Stomach (tissue), 19 donors: ENCODE measurements at places on chromosomes 6 and 20. TPM values are rescaled to one million over a fixed set of nuclear protein-coding genes. Genes with fewer than 3 reads are reported as not detected.

- no peak for DNase-seq
Observed at GRCh38 chr20:31915491-31916280, 36.2 kb downstream of the PDRG1 start.

DNA sequence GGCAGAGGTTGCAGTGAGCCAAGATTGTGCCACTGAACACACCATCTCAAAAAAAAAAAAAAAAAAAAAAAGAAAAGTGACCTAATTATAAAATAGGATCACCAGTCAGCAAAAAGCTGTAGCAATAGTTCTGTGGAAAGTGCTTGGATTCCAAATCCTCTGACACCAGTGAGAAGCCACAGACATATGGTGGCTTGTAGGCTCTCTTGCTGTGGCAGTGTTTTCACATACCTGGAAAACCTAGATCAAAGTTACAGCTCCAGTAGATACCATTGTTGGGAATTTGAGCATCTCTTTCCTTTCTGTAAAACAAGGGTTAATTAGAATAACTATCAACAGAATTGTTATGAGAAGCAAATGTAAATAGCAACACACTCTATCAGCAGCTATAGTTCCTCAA, 4.1 kb downstream of the CCDC170 start:
- DNase-seq: no peak

DNA sequence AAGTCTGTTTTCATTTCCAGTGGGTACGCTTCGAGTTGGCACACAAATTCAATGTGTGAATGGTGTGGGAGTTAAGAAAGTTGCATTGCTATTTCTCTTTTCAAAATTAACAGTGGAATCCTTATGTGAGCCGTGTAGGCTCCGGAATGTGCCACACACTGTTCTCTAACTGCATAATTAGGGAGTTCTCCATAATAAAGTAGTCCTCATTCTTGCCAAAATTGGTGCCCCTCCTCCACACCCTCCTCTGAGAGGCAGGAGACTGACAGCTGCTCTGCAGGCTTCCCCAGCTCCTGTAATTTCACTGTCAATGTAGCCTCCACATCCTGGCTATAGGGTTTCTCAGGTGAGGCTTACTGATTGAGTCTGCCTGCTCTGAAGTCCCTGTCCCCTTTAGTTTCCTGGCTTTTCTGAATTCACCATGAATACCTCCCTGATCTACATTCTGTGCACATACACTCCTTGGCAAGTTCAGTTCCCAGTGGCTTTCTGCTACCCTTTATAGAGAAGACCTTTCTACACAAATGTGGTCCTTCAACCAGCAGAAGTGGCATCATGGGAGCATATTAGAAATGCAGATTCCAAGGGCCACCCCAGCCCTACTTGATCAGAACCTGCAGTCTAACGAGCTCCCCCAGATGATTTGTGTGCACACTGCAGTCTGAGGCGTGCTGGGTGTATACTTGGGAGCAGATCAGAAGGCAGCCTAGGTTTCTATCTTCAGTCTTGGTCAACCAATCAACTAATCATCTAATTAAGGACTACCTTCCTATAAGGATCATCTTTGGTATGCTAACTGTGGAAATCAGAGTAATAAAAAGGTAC, 19.9 kb upstream of the CCN6 start:
- no peak for DNase-seq

- DNase-seq: peak; percentile 55
Observed at GRCh38 chr6:125748406-125749172, 843 bp upstream of the HEY2 start.

- peak; percentile 74 for DNase-seq
Observed at GRCh38 chr6:14930366-14930989, 315.4 kb upstream of the JARID2 start.

DNA sequence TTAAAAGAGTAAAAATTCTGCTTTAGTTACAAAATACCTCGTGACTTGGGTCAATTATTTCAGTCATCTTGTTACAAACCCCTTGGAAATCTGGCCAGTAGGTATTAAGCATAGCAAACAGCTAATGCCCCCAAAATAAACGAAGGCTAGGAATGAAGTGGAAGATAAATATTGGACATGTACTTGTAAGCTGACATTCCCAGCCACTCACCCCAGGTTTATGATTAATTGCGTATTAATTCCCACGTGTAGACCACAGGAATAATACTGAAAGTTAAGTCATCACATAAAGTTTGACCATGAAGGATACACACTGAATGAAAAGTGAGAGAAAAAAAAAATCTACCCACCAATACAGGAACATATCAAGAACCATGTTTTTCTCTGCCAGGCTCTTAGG, 936.5 kb upstream of the ADGRB3 start:
- no peak for DNase-seq

DNA sequence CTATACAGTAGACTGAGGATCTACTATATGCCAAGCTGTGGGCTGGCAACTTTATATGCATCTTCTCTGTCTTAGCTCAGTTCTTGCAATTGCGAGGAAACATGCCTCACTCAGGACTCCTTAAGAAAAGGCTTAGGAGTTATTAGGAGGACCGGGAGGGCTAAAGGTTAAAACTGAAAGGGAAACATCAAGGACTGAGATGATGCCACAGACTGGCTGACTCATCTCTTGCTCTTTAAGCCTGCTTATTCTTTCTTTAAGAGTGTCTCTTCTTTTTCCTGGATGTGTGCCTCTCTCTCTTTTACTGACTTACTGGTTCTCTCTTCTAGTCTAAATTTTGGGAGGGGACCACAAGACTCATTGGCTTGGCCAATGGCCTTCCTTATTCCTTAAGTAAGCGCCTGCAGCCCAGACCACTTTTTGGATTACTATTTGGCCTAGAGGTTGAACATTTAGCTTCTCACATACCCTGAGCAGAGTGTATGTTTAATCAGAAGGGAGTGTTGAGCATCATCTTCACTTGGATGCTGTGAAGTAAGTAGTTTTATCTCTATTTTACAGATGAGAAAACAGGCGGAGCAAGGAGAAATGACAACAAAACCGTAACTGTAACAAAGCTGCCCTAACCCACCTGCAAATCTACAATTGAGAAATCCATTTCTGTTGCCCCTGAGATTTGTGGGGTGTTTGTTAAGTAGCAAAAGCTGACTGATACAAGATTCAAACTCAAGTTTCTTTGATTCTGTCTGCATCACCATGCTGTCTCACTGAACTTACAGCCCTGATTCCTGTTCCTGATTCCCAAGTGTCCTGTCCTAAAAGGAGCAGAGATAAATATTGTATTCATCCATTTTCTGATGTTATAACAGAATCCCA, 7.2 kb upstream of the SDC4 start:
- no peak for DNase-seq

- DNase-seq: no peak
Observed at GRCh38 chr6:150027806-150028565, 2.7 kb upstream of the RAET1L start.

Gene MOG
- total RNA-seq: not detected

Gene BMP5
- total RNA-seq: 1.2 TPM

Gene CEP85L
- total RNA-seq: 45.9 TPM

Gene GRM1
- total RNA-seq: not detected
